Activated CD8-positive, alpha-beta memory T cell treated with anti-CD3 and anti-CD28 coated beads for 4 hours (primary cell): ENCODE measurements at places on chromosomes 1 and 21.

GRCh38 chr1:154975409-154976059 lies 1.1 kb downstream of the CKS1B start:
- no peak for DNase-seq

- no peak for DNase-seq
Observed at GRCh38 chr21:29800056-29800455, 139.7 kb downstream of the GRIK1 start.

DNA sequence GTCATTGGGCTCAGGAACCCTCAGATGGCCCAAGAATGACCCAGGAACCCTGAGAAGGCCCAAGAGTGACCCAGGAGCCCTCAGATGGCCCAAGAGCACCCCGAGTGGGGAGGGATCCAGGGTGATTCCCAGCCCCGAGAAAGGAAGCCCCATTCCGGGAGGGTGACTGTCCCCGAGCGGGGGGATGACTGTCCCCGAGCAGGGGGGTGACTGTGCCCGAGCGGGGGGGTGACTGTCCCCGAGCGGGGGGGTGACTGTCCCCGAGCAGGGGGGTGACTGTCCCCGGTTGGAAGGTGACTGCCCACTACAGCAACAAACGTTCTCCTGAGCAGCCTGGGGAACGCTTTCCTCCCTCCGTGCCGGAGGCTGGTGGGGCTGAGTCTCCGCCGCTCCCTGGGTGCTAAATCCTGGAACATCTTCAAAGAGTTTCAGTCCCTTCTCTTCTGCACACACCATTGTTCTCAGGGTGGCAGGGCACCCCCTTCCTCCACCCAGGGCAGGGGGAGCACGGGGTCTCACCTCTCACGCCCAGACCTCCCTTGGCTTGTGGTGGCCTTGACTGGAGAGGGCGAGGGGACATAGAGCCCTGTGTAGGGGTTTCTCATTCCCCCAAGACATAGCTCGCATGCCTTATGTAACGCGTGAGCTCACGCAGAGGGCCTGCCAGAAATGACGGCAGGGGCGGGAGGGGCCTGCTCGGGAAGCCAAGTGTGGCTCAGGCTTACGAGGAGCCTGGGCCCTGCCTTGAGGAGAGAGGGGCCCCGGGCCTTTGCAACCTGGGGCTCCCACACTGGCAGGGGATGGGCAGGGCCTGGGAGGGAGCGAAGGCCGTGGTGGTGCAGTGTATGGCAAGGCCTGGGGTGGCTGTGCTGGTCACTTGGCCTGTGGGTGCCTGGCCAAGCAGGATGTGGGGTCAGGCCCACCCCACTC lies 14.3 kb upstream of the SKI start:
- DNase-seq: no peak

- DNase-seq: no peak
Observed at GRCh38 chr1:8764293-8764937, 53.0 kb downstream of the RERE start.

DNA sequence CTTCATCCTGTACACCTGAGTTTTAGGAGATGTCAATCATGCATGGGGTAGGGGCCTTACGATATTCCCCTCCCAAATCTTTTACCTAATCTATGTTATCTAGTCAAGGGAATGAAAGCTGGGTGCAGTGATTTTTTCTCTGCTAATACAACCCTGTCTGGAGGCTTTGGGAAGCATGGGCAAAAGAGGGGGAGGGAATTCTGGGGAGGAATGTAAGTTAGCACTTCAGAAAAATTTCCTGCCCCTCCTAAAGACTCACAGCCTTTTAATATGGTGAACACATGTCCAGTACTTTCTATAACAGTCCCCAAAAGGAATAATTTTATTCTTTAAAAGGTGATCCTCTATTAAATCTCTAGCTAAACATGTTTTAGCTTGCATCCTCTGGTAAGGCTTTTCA lies 25.6 kb upstream of the PRELP start:
- no peak for DNase-seq

DNA sequence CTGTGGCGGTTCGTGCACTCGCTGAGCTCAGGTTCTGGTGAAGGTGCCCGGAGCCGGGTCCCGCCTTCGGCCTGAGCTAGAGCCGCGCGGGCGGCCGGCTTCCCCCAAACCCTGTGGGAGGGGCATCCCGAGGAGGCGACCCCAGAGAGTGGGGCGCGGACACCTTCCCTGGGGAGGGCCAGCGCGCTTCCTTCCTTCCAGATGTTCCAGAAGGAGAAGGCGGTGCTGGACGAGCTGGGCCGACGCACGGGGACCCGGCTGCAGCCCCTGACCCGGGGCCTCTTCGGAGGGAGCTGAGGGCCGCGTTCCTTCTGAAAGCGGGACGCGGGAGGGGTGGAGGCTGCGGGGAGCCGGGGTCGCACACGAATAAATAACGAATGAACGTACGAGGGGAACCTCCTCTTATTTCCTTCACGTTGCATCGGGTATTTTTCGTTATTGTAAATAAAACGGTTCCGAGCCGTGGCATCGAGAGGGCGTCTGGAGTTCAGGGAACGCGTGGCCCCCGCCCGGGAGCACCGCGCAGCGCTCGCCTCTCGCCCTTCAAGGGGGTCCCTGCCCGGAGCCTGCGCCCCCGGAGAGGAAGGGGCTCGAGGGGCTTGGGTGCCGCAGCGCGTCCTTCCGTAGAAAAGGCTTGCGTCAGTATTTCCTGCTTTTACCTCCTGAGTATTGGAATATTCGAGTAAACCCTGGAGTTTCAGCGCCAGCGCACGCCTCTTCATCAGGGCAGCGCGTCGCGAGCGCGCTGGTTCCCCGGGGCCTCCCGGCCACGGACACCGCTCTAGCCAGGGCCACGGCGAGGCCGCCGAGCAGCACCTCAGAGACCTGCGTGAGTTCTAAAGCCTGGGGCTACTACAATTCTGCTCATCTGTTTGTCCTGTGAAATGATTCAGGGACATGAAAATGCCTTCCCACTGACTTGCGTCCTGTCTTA lies 11.5 kb downstream of the YBEY start:
- DNase-seq: no peak

DNA sequence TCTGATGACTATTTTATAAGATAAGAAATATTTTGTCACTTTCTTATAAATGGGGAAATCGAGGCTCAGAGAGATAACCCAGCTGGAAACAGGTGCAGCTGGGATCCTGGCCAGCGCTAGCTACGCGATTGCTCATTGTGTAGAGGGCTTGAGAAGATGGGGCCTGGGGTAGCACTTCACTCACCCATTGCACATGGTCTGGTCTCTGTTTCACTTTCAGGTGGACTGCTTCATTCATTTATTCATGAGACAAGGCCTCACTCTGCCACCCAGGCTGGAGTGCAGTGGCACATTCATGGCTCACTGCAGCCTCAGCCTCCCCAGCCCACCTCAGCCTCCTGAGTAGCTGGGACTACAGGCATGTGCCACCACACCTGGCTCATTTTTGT lies 23.8 kb downstream of the UBE4B start:
- no peak for DNase-seq

DNA sequence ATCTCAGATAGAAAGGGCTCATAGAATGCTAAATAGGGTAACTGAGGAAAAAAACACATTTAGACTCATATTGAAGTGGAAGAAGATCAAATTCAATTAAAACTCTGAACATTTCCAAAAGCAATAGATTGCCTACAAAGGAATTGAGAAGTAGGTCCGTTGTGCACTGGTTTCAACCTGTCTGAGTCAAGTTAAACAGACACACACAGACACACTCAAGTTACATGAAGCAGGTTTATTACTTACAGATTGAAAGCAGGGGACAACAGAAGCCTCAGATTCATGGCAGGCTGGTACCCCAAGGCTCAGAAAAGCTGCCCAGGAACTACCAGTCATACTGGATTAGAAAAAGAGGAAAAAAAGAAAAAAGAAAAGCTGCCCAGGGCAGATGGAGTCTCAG lies 20.7 kb upstream of the S100A2 start:
- DNase-seq: no peak

DNA sequence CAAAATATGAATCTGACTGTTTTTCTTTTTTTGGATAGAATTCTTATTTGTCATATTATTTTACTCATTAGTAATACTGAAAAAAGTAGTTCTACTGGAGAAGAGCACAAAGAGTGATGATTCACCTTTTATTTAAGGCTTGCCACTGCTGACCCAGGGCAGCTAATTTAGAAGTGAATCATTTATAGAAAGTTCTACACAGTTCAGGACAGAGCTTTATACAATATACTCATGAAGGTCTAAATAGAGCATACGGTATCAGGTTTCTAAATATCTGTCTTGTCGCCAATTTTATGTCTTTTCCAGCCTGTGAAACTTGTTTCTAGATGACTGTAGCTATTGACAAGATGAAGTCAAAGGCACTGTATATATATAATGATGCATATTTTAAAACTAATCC lies 25.0 kb downstream of the GIPC2 start:
- DNase-seq: no peak
